Activated naive CD4-positive, alpha-beta T cell treated with anti-CD3 and anti-CD28 coated beads for 36 hours (primary cell): ENCODE measurements at places on chromosomes 2 and 18.

DNA sequence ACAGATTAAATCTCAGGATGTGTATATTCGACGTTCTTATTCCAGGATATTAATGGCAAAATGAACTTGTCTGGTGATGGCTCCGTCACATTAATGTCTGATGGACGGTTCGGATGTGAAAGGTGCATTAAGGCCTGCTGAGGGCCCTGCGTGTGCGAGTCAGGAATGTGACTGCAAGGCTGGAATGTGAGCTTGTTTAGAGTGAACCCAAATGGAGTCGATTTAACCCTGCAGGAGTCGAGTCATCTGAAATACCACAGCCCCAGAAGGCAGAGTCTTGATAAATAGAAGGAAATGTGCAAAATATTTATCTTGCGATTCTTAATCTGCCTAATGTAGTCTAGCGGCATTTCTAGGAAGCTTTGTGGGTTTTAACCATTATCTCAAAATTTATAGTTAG, 44.3 kb downstream of the RDH14 start:
- DNase-seq: no peak

DNA sequence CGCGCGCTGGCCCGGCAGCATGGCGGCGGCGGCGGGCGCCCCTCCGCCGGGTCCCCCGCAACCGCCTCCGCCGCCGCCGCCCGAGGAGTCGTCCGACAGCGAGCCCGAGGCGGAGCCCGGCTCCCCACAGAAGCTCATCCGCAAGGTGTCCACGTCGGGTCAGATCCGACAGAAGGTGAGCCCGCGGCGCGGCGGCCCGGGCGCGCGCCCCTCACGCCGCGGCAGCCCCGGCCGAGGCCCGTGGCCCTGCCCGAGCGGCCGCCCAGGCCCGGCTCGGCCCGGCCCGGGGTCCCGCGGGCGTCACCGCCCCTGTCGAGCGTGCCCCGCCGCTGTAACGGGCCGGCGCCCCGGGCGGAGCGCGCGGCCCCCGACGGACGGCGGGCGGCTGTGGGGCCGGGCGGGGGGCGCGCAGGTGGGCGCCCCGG, 218 bp downstream of the DGKD start:
- DNase-seq: no peak

- DNase-seq: no peak
These were observed 242.5 kb downstream of the ZNF521 start for GRCh38 chr18:25109484-25109883.

- DNase-seq: no peak
These were observed 24.8 kb downstream of the ATF2 start for GRCh38 chr2:175143191-175143590.
